Stimulated activated CD4-positive, alpha-beta T cell treated with anti-CD3 and anti-CD28 coated beads, TNF-alpha, amount 100 ng/mL, for 48 hours (primary cell): ENCODE measurements at places on chromosomes 11 and 22.

DNA sequence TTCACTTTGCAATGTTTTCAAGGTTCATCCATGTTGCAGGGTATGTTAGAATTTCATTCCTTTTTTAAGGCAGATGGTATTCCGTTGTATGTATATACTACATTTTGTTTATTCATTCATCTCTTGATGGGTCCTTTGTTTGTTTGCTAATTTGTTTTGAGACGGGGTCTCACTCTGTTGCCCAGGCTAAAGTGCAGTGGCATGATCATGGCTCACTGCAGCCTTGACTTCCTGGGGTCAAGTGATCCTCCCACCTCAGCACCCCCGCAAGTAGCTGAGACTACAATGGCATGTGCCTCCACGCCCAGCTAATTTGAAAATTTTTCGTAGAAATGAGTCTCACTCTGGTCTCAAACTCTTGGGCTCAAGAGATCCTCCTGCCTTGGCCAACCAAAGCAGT lies 6.2 kb downstream of the UVRAG start:
- DNase-seq = no peak

GRCh38 chr11:134724779-134725140 lies 312.7 kb upstream of the B3GAT1 start:
- DNase-seq = no peak

GRCh38 chr22:44964722-44965078 lies 45.1 kb downstream of the PHF21B start:
- no peak for DNase-seq

GRCh38 chr22:46172522-46173110 lies 22.3 kb downstream of the PPARA start:
- no peak for DNase-seq

- DNase-seq = no peak
These were observed 1194.3 kb upstream of the TENM4 start for GRCh38 chr11:80635178-80635577.

- DNase-seq = no peak
These were observed 15.7 kb downstream of the SLC5A1 start for GRCh38 chr22:32058656-32059260.

DNA sequence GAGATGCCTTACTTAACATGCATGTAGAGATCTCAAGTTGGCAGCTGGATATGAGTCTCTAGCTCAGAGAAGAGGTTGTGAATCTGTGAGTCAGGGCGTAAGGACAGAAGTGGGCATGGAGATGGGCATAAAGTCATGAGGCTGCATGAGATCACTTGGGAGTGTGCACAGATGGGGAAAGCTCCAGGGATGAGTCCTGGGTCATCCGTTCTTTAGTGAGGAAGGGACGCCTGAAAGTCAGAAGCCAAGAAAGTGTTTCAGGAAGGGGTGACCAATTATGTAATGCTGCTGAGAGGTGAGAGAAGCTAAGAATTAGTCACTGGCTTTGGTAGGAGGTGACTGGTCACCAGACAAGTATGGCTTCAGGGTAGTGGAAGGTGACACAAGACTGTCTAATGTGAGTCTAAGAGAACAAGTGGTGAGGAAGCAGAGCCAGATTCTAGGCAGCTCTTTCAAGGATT lies 6.7 kb downstream of the ACP2 start:
- no peak for DNase-seq

- no peak for DNase-seq
These were observed 76.9 kb downstream of the DKK3 start for GRCh38 chr11:11931461-11932055.

DNA sequence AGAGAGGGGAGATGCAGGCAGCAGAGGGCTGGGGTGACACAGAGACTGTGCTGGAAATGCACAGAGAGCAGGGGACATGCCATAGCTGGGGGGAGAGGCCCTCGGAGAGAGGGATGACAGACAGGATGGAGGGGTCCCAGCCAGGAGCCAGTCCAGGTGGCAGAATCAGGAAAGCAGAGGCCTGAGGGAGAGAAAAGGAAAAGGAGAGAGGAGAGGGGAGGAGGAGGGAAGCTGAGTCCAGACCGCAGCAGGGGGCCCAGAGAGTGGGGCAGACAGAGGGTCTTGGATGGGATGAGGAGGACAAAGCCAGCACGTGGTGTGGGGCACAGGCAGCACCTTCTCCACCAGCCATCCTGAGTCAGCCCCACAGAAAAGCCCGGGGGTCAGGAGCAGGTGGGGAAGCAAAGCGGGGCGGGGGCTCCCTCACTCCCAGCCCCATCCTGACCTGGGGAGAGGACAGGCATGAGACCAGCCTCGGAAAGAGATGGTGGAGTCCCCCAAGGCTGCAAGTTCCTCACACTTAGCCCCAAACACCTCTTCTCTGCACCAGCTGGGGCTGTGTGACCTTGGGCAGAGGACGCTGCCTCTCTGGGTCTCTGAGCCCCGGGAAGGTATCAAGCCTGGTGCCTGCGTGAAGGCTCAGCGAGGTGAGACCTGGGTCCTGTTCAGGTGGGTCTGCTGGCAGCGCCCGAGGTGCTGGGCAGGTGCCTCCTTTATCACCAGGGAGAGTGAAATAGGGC lies 48.0 kb downstream of the IGLL1 start:
- DNase-seq = no peak
